ENCODE measurements at places on chromosomes 6 and 20.

DNA sequence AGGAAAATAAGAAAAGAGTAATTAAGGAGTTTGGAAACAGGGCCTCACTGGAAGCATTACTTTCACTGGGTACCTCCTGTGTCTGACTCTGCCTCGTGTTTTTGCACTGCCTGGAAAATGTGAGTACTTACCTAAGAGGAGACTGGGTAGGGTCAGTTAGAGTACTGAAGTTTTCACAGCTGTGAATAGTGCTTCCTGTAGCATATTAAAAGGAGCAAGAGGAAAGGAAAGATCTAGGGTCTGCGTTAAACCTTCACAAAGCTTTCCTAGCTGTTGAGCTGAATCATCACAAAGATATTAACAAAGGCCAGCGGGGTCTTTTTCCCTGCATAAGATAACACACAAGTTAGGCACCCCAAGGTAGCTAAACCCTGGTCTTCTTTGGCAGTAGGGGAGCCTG lies 82.3 kb downstream of the MLIP start:
- DNase-seq = no peak

DNA sequence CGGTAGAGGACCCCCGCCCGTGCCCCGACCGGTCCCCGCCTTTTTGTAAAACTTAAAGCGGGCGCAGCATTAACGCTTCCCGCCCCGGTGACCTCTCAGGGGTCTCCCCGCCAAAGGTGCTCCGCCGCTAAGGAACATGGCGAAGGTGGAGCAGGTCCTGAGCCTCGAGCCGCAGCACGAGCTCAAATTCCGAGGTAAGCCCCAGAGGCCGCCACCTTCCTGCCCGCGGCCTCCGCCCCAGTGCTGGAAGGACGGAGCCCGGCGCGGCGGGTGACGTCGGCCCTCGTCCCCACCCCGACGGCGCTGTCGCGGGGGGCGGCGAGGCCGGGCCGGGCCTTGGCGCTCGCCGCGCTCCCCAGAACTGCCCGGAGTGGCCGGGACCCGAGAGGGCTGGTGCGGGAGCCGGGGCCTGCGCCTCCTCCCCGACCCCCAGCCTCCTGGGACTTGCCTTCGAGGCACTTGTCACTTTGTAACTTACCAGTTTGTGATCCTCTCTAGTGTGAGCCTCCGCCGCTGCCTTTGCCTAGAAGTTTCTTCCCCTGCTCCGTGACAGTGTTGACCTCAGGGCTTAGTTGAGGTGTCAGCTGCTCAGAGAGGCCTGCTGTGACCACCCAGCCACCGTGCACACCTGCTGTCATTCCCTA lies 417 bp downstream of the VAPB start:
- no peak for DNase-seq

DNA sequence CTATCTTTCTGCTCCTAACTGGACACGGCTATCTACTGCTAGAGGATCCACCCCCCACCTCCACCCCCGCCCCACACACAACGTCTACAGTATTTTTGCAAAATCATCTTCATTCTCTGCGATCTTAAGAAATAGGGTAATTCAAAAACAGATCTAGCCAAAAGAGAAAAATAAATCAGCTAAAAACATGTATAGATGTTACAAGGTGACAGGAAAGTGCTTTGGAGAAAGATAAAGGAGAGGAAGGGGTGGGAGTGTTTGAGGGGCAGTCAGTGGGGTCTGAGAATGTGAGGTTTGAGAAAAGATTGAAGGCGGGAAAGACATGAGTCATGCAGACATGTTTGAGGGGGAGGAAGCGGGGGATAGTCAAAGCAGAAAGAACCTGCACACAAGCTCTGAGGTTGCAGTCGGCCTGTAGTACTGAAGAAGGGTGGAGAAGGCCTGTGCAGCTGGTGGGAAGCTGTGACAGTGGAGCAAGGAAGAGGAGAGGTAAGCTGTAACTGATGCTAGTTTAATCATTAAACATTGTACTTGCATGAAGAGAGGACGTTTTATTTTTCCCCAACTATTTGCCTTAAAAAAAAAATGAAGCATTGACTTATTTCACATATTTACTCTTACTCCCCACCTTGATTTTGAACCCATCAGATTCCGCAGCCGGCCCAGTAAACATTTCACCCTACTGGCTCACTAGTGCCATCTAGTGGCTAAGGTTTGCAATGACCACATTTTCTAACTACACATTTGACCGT lies 332.6 kb downstream of the ADGRB3 start:
- DNase-seq = peak; percentile 46

- DNase-seq = no peak
These were observed 297.6 kb downstream of the CDH26 start for GRCh38 chr20:60255866-60256265.

- no peak for DNase-seq
These were observed 59.7 kb downstream of the PKHD1 start for GRCh38 chr6:52027699-52028098.

DNA sequence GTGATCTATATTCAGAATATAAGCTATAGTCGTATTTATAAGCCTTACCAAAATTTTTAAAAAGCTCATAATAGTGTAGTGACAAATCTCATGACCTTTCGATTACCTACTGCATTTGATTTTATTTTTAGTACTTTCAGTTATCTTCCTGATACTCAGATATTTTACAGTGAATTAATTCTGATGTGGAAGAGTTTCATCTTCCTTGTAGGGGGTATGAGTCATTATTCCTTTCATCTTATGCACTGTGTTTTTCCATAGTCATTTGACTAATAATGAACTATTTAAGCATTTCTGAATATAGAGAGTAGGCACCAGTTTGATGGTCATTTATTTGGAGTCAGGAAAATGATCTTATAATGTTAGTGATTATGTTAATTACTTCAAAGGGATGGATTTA lies 36.4 kb downstream of the HDGFL1 start:
- no peak for DNase-seq

GRCh38 chr6:134245706-134246105 lies 72.2 kb downstream of the SGK1 start:
- no peak for DNase-seq

GRCh38 chr6:31888276-31889258 lies 8.9 kb downstream of the EHMT2 start:
- no peak for DNase-seq

- no peak for DNase-seq
These were observed 126.4 kb upstream of the VGLL2 start for GRCh38 chr6:117138920-117139319.

DNA sequence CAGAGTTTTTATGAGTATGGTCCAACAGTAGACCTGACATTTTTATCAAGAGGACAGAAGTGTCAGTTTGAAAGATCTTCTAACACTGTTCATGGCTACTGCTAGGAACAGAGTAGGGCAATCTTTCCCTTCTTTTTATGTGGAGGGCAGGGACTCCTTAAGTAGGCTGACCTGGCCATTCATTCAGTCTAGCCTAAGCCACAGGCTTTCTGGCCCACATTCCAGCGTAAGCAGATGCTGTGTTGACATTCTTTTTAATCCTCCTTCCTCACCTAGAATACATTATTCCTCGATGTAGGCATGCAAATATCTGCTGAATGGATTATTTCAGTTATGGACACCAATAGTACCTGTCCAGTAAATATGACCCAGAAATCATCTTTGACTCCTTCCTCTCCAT lies 188.3 kb downstream of the ATXN1 start:
- DNase-seq = no peak

DNA sequence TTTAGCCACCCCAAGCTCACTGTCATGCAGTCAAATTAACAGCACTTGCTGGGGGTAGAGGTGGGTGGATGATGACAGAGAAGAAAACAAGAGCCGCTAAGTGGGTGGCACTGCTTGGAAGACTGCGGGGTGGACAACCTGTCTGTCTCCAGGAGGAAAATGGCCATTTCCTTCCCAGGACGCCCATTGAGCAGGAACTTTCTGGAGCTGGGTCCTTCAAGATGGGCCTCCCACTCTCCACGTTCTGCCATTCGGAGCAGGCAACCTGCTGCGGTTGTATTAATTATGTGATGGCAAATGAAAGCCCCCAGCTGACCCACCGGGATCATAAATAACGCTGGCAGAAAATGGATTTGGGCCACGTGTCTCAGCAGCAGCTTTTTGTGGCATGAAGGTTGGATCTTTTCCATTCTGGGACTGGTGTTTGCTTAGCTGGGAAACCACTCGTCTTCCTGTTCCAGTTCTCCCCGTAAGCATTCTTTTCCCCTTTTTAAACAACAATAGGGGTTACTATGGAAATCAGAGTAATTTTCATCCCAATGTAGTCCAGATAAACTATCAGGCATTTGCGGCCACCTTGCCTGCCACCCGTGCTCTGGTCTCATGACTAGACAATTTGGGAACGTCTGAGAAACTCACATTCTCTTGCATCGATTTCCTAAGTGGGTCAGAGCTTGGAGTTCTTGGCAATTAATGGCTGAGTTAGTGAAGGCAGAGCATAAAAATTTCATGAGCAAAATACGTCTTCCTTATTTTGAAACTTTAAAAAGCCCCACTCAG lies 215.5 kb downstream of the ANKRD60 start:
- no peak for DNase-seq

DNA sequence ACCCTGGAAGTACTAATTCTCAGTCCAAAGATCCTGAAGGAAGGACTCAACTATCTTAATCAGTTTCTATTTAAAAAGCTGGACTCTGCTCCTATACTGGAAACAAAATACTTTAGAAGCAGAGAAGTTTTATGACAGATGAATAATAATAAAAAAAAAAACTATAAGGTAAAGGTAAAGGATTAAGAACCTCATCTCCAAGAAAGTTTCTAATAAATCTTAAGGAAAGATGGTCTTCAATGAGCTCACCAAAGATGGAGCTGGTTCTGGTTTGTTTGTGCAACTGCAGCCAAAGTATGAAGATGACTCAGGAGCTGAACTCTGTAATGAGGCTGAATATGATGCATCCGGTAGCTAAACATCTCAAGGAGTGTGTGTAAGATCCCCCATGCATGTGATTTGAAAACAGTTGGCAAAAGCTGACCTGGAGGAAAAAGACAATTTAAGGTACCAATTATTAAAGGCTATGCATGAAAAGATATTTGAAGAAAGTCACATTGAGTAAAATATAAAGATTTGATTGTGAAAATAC lies 25.2 kb downstream of the MED23 start:
- no peak for DNase-seq

DNA sequence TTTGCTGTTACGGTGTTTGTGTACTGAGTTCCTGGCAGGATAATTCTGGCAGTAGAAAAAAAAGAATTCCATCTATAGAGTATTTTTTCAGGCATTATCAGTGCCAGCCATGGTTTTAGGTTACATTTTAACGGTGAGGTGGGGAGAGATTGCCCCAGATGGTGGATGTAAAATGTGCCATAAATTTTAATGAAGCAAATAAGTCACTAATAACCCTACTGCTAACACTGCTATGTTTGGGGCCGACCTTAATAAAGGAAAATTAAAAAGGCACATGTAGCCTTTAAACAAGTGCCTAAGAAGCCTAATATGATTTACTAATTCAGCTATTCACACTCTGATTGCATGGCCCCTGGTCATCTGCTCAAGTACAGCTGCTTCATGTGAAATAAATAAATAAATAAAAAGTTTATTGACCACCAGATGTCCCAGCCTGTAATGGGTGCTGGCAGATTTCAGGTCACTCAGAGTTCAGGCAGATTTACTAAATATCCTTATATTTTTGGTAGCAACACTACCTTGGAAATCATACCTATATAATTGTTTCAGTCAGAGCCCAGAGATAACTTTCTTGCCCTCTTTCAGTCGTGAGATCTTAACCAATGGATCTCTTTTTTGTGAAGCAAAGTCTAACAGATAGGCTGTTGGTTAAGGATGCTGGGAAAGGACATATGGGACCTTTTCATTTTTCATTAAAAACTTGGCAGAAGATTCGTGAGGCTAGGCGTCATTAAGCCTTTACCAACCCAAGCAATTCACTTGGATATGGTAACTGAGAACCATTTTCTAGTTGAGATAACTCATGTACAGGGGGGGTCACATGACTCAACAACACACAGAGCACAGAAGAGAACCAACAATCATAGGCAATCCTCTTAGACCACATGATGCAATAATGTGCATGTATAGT lies 495.0 kb upstream of the NRSN1 start:
- no peak for DNase-seq

DNA sequence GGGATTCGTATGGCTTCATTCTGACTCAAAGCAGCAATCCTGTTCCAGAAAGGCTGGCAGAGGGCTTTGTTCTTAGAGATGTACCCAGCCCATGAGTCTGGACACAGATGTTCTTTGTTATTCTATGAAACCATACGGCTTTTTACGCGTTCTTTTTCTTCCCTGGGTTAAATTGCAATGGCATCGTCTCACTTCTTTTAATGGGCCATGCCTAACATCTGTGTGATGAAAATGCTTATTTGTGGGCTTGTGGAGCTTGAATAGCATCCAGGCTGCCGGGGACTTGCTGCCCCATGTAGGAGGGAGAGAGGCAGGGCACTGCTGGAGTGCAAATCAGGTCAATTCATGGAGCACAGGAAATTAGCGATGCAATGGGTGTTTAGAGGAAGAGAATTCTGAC lies 19.4 kb downstream of the FAM50B start:
- no peak for DNase-seq

DNA sequence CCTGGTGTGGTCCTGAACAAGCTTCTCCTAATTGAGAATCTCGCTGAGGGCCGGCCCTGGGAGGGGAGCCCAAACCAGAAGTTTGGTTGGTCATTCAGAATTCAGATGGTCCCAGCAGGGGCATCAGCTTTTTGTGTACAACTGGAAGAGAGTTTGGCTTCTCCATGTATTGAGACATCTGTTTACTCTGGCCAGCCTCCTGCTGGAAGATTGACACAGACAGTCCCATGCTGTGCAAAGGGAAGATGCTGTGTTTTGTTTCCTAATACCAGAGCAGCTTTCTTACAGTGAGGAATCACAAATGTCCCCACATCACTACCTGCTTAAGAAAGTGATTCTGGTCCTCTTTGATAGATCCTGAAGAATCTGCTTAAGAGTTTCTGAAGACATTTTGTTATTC lies 97.8 kb downstream of the PLEKHG1 start:
- peak; percentile 45 for DNase-seq
